Hematopoietic multipotent progenitor cell treated with erythropoietin and hydrocortisone succinate and interleukin-3 and kit ligand, for 8 days (in vitro differentiated cells): ENCODE measurements at places on chromosomes 6 and 20.
A peak's percentile ranks its signal among the peaks of the same experiment; 100 is the strongest.

DNA sequence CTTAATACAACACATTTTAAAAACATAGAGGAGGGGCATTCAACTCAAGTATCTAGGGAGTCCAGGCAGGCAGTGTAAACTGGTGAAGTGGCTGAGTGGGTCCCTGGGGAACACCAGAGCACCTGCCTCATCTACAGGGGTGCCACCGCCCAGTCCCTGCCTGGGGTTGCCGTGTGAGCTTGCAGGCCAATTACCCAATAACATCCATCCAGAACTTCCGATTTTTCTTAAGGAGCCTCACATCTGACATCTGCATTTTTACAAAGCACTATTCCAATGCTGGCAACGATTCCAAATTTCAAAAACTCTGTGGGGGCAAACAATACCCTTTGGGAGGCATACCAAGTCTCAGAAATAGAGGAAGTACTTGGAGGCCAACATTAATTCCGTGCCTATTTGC is 288.4 kb upstream of the TSHZ2 start:
- no peak for DNase-seq

DNA sequence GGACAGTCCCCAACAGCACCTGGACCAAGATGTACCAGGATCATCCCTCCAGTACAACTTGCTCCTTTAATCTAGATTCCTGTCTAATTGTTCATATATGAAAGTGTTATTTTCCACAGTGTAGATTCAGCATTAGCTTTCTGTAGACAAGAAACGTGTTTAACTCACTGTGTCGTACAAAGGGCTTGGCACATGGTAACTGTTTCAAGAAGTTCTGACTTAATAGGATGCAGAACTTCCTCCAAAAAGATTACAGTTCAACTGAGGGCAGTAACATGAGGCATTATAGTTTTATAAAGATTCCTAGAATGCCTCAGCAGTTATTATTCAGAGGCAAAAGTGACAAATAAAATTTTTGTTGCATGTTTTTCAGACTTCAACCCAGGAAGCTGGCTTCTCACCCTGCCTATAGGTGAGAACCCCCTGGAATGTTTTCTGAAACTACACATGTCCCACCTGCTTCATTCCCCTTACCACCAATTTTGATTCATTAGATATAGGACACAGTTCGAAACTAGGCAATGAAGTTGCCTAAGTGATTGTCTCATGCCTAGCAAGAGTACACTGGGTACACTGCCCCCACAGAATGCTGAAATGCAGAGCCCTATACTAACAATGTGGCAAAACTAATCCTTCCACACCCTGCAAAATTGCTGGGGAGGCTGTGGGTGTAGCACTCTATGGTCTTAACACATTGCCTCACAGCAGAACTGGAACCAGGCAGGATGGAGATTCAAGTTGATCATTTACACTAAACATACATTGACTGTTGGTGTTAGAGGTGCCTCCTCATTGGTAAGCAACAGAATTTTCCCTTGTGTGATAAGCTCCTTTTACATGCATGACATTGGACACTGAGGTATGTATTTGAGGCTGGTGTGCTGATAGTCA is 22.6 kb upstream of the SH3BGRL2 start:
- DNase-seq = no peak

DNA sequence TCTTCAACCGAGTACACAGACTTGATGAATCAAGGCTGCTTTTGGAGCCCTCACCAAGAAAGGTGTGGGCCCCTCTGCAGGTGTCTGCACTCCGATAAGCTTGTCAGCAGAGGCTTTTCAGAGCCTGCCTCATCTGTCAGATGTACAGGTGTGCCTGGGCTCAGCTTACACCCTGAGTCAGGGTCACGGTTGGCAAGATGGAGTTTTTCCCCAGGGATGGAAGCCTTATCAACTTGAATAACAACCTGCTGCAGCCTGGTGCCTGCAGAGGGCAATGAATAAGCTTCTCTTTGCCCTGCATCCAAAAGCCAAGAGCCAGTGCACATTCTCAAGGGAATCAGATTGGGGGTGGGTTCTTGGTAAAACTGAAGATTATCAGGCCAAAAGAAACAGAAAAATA is 427.1 kb downstream of the CD83 start:
- no peak for DNase-seq

GRCh38 chr6:121142093-121142492 is 192.2 kb downstream of the TBC1D32 start:
- DNase-seq = no peak

DNA sequence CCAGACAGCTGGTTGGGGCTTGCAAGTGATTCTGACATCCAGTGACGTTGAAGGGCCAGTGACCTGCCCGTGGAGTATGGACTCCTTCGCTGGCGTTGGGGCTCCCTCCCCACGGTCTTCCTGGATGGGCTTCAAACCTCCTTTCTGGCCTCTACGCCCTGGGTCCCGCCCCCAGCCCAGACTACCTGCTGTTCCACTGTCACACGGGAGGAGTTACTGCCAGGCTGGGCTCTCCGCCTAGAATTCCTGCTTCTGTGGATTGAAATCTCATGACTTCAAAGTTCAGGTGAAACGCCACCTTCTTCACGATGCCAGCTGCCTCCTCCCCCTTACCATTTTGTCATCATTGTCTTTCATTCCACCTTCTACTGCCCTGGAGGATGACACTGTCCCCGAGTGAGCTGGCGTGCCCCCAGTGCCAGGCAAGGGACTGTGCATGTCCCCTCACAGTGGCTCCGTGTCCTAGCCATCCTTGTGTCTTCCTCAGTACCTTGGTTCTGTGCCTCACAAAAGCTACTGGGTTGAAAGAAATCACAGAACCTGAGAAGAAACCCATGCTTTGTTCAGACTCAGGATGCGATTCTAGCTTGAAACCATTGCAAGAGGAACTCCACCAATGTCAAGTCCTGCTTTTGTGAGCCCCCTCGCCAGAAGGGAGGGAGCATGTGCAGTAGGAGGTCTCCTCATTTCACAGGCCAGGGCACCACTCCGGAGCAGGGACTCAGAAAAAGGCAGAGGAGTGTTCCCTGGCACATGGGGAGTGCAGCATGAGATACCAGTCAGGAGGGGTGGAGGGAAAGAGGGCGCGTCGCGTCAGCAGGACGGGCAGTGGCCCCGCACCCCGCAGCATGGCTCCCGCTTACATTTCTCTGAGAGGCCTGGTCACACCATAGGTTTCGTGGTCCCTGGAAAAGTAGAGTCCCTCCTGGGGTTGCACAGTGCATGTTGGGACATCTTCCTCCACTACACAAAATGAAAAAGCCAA is 11.0 kb upstream of the IRF4 start:
- no peak for DNase-seq

- no peak for DNase-seq
Measured at GRCh38 chr20:57266291-57267157, at the start of gene BMP7. Gene BMP7, minus strand, starts transcription at chr20:57266641. Its CDS starts 519 bp downstream, at chr20:57266122.

- no peak for DNase-seq
Measured at GRCh38 chr20:22682381-22682780, 98.0 kb upstream of the FOXA2 start.

DNA sequence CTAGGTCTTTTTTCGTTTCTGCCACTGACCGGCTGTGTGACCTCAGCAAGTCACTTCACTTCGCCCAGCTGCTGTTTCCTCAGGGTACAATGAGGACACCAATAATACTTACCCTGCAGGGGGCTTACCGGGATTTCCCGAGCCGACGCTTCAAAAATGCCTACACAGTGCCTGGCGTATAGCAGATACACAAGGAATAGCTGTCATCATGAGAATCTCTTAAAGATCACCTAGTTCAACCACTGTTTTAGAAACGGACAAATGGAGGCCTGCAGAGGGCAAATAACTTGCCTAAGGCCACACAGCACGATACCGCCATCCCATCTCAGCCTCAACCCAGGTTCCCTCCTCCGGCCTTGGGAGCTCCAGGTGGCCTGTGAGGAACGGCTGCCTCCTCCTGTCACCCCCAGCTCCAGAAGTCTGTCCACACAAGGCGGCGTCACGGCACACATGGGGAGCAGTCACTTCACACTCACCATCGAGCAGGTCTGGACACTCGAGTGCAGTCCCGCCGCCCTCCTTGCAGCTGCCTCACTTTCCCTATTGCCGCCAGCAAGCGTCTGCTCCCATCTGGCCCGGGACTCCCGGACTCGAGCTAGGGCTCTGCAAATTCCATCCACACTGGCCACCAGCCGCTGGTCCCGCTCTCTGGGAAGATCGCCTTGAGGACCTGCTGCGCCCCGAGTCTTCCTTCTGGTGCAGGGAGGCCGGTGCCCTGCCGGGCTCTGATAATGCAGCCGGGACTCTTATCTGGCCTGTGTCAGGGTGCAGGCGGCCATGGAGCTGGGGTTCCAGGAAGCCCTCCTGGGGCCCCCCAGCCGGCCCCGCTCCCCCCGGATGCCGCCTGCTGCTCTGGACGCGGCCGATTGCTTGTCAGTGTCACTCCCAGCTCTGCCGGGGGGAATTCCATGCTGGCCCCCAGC is at the start of gene RIPOR3:
TSS of gene RIPOR3 (minus strand) at position 893 of the 923 bp plus-strand sequence. CDS start at position 479, 414 bp downstream.
- DNase-seq = peak; percentile 96

GRCh38 chr20:33554914-33555420 is 65.1 kb downstream of the CBFA2T2 start:
- DNase-seq = peak; percentile 84

DNA sequence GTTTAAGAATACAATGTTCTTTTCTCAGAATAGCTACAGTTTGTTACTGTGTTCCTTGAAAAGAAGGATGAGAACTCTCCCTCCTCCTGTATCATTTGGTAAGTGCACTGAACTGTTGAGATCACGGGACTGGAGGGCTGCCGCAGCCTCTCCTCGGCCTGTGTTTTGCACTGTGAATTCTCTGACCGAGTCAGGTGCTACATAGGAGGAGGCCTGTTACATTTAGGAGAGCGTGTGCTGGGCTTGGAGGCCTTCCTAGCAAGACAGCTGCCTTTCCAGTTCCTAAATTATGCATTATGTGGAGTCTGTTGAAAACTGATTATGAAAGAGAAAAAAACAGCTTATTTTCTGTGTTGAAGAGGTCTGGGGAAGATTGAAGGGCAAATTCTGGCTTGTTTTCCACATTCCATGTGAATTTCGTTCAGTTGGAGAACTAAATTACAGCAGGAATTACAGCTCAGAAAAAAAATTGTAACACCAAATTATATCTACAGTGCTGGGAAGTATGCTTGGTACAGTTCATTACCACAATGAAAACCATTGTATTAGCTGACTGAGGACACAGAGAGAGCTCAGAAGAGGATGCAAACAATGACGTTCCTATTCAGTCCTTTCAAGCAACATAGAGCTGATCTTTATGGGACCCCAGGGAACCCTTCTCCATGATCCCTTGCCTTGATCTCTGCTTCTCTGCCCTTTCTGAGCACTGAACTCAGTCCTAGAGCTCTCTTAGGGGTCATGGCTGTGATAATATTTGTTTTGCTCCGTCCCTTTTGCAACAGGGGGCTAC is 2.8 kb downstream of the TMC2 start:
- DNase-seq = no peak

GRCh38 chr20:16476032-16476431 is 97.2 kb downstream of the KIF16B start:
- DNase-seq = peak; percentile 57

DNA sequence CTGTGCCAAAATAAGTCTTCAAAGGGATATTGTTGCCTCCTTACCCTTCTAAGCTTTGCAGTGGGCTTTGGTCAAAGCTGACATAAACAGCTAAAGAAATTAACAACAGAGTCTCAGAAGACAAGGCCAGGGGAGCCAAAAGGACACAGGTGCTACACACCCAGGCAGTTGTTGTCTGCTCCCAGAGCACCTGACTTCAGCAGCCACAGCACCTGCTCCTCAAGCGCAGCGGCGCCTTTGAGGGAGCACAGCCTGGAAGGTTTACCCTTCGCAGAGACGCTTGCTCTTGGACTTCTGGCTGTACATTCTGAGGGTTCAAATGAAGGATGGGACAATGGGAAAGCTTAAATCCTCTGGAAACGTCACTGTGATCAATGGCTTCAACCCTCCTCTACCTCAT is 16.6 kb downstream of the B4GALT5 start:
- no peak for DNase-seq

DNA sequence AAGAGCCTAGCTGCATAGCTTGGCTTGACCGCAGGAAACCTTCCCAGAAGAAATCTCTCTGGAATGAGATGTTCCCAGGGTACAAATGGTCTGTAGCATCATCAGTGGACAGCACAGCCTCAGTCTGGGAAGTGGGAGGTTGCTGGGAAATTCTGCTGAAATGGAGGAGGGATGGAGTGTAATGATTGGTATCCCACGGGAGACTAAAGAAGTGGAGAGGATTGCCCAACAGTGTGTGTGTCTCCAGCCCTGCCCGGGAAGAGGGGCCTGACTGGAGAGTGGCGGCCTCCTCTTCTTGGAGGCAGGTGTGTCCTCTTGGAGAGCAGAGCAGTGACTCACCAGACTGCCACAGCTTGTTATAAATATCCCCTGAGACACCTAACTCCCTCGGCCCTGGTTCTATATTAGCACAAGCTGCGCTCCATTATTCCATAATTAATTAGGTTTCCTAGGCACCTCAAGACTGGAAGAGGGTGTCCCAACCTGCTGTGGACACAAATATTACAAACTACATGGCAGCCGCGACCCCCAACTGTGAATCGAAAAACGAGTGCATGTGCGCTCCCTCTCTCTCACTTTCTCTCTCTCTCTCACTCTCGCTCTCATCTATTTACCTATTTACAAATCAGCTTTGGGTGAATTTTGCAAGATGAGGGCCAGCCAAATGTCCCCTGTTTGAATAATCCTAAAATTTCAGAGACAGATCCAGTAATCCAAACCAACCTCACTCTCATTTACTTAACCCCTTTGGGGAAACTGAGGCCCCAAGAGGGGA is 68.8 kb downstream of the FGD2 start:
- no peak for DNase-seq

GRCh38 chr6:12090714-12091113 is 78.6 kb downstream of the HIVEP1 start:
- DNase-seq = no peak

GRCh38 chr20:64186071-64186598 is 21.9 kb downstream of the MYT1 start:
- no peak for DNase-seq

DNA sequence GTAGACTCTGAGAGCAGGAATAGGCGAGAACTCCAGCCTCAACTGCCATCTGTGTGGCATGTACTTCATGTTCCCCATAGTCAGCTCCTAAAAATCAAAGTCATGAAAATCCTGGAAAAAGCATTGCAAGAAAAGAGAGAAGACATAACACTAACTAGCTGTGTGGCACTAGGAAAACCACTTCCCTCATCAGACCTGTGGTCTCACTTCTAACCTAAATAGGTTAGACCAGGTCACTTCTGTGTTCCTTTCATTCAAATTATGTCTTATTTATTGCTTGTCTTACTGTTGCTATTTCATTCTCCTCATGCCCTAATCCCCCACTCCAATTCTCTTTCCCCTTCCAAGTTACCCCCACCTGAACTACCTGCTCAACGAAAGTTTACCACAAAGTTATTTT is 70.2 kb downstream of the TNFRSF21 start:
- DNase-seq = no peak

DNA sequence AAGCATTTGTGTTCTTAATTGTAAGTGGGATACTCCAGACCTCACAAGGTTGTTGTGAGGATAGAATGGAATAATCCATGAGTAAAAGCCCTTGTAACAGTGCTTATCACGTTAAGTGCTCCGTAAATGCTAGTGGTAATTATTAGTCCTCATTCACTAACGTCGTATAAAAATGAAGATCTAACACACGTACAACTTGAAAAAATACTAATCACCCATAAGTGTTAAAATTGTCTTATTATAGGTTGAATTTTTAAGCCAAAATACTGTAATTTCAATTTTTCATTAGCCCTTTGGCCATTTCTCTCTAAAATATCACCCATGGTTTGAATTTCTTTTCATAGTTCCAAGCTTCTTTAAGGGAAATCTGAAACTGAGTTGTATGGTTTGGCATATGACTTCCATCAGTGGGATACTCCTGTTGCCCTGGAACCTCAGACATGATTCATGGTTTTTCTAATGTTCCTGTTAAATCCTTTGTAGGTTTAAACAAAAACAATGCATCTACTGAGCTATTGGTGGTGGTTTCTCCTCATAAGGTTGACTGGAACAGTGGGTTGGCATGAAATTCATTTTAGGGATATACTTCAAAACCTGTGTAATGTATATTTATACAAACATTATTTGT is 19.1 kb downstream of the XRN2 start:
- no peak for DNase-seq
